Mucosa of descending colon (tissue), 3 donors: ENCODE measurements at places on chromosomes 4 and X. TPM values are rescaled to one million over a fixed set of nuclear protein-coding genes. Genes with fewer than 3 reads are reported as not detected.
A peak's percentile ranks its signal among the peaks of the same experiment; 100 is the strongest.

TRIML2 gene
- not detected for total RNA-seq

DNA sequence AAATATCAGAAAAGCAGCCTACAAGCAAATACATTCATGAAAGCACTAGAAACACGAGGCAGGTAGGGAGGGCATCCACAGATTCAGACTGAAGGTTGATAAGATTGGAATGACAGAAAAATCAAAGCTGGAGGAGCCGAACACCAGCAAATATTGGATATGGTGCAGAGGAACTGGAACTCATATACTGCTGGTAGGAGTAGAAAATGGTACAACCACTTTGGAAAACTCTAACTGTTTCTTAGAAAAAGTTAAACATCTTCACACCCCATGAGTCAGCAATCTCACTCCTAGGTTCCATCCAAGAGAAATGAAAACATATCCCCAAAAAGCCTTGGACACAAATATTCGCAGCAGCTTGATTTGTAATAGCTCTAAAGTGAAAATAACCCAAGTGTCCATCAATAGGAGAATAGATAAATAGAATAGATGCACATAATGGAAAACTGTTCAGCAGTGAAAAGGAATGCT is 27.1 kb downstream of the CD99L2 start:
- no peak for DNase-seq

GRCh38 chr4:3128058-3128457 is 53.6 kb downstream of the HTT start:
- DNase-seq = no peak

DNA sequence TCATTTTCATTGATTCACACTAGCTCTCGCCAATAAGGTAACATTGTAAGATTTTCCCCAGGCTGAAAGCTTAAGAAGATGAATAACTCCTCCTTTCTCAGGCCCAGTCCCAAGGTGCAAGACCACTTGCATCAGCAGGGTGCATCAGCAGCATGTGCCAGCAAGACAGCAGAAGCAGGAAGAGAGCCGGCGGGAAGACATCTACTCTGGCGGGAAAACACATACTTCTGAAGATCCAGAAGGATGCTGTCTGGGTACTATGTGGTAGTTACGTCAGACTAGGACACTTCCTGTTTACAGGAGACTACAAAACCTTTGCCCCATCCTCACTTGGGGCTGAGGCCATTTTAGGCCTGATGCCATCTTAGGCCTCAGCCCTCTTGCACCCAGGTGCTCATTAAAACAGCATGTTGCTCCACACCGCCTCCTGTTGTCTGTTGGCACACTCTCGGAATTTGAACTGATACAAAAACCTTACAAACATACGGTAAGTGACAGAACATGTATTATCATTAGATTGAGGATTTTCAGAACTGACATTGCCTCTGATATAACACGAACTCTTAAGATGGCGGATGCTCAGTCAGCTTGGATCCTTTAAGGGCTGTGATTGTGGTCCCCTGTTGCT is 886.5 kb upstream of the EPHA5 start:
- DNase-seq = no peak

GRCh38 chrX:148534291-148534690 is 33.9 kb downstream of the AFF2 start:
- DNase-seq = no peak

GRCh38 chr4:108446556-108446955 is 173.8 kb upstream of the RPL34 start:
- peak; percentile 60 for DNase-seq

EGFL6 gene
- not detected for total RNA-seq

CD38 gene
- total RNA-seq = 3.8 TPM

DNA sequence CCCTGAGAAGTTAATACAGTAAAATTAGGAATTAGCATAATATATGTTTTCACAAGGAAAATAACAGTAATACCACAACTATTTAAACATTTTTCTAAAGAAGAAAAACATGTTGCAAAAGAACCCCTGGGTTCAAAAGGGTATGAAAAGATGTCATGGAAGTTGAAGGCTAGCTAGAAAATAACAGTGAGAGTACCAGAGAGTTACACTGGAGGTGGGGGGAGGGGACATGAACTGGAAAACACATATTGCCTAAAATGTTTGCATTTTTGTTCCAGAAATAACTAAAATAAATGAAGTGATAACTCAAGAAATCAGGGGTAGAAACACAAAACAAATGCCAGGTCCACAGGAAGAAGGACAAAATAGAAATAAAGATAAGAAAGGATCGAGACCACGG is 336.6 kb upstream of the MAD2L1 start:
- DNase-seq = no peak
